ENCODE measurements at places on chromosomes 16 and 17.

GRCh38 chr17:37813751-37814150 is 68.9 kb upstream of the HNF1B start:
- DNase-seq, result no peak

GRCh38 chr17:17561408-17562145 is 29.9 kb downstream of the PEMT start:
- no peak for DNase-seq

DNA sequence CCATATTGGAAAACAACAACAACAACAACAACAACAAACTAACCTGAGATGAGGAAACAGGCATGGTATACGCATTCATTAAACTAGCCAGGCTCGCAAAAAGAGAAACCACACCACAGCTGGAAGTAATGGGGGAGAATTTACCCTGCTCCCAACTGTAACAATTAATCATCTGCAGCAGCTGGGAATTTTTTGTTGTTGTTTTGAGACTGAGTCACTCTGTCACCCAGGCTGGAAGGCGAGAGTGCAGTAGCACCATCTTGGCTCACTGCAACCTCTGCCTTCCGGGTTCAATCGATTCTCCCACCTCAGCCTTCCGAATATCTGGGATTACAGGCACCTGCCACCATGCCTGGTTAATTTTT is 16.3 kb downstream of the PRPSAP1 start:
- DNase-seq, result no peak

DNA sequence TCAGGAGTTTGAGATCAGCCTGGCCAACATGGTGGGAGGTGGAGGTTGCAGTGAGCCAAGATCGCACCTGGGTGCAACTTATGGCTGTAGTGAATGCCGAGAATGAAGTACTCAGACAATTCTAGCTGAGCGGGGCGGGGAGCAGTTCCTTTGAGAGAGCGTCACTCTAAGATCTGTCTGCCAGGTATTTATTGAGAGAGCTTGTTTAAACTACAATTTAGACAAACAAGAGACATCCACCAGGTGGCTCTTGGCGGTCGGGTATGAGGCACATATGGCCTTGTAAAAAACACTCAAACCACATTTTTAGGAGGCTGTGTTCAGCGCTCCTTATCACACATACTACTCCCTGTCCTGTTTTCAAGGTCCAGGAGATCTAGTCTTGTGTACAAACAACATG is 40.6 kb upstream of the CDH1 start:
- DNase-seq, result no peak

DNA sequence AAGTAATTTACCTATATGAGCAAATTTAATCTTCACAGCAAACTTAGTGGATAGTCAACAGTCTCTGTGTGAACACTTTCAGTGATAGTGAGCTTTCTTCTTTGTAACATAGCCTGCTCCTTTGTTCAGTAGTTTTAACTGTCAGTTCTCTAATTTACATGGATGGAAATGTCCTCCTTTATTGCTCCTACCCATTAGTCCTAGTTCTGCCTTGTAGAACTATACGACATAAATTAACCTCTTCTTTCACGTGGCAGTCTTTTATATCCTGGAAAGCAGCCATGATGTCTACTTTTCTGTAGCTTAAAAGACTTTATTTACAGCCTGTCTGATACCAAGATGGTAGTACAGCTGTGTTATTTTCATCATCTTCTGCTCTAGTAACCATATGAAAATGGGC is 143.6 kb downstream of the TANC2 start:
- DNase-seq, result no peak

DNA sequence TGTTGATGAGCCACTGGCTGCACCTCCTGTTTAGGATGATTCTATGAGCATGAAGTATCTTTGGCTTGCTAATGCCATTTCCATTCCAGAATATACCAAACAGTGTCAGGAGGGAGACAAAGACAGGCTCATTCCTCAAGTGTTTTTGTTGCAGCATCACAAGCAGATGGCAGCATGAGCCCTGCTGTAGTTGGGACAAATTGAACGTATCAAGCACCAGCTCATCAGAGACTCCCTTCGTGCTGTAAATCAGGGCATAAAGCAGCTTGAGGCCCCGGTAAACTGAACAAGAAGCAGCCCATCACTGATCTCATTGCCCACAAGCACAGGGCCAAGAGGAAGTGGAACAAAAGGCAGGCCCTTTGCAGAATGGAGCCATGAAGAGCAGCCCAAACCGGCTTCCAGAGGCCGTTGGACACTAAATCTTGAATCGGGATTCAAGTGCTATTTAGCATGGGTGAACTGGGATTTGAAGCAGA is 45.9 kb upstream of the HS3ST3A1 start:
- DNase-seq, result no peak

GRCh38 chr16:72895951-72896350 is 152.0 kb downstream of the ZFHX3 start:
- no peak for DNase-seq

DNA sequence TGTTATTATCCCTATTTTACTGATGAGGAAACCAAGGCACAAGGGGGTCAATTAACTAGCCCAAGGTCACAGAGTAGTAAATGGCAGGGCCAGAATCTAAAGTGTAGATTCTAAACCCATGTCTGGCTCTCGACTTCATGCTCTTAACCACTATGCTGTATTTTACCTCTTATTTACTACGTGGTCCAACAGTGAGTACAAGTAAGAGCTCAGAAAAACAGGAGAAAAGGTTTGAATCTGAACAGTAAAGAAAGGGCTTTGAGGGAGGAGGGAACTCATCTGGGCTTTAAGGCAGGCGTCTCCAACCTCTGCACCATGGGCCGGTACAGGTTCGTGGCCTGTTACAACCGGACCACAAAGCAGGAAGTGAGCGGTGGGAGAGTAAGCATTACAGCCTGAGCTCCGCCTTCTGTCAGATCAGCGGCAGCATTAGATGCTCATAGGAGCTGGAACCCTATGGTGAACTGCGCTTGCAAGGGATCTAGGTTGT is 62.9 kb downstream of the SMURF2 start:
- no peak for DNase-seq

- DNase-seq, result no peak
Measured at GRCh38 chr17:2690165-2691068, 21.1 kb downstream of the CLUH start.

- DNase-seq, result peak; percentile 42
Measured at GRCh38 chr17:49260011-49260816, 29.6 kb upstream of the PHOSPHO1 start.

- DNase-seq, result no peak
Measured at GRCh38 chr17:48634493-48635208, 8.5 kb upstream of the HOXB9 start.

GRCh38 chr17:63221939-63222338 is 224.2 kb downstream of the CYB561 start:
- DNase-seq, result no peak

DNA sequence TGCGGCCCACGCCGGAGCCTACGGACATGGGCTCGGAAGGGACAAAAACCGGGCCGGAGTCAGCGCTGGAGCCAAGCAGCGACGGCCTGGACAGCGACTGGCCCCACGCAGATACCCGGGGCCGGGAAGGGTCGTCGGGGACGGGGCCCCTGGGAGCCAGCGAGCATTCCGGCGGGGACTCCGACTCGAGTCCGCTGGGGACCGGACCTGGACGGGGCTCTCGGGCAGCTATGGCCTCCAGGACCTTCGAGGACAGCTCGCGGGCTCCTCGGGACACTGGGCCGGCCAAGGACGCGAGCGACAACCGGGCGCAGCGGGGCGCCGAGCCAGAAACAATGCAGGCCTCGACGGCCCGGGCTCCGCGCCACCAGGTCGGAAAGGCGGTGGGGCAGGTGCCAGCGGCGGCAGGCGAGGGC is 1.0 kb downstream of the MYO15B start:
- no peak for DNase-seq

DNA sequence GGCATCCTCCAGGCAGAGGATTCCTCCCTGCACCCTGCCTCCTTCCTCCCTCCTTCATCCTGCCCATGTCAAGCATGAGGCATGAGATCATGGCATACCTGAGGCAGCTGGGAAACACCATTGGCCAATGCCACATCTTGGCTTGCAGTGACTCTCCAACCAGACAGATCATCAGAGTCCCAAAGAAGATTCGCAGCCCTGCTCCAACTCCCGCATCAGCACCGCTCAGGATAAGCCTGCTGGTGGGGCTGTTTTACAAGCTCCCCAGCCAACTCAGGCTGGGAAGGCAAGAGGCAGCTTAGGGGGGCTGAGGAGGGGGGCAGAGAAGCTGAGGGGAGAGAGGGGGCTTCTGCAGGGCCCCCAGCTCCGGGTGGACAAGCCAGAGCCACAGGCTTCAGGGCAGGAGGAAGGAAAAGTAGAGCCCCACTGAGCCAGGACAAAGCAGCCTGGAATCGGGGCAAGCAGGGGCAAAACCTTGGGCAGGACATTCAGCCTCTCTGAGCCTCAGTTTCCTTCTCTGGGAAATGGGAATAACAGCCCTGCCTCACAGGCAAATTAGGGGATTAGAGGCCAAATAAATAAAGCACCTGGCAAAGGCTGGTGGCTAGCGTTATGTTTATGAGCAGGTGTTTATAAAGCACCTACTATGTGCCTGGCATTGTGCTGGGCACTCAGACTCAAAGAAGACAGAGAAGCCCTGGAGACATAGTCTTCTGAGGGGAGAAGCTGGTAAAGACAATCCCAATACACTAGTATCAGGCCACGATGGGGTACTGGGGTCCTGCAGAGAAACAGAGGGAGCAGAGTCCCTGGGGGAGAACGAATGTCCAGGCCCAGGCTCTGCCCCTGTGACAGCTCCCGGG is 88.1 kb downstream of the GOSR1 start:
- DNase-seq, result no peak

DNA sequence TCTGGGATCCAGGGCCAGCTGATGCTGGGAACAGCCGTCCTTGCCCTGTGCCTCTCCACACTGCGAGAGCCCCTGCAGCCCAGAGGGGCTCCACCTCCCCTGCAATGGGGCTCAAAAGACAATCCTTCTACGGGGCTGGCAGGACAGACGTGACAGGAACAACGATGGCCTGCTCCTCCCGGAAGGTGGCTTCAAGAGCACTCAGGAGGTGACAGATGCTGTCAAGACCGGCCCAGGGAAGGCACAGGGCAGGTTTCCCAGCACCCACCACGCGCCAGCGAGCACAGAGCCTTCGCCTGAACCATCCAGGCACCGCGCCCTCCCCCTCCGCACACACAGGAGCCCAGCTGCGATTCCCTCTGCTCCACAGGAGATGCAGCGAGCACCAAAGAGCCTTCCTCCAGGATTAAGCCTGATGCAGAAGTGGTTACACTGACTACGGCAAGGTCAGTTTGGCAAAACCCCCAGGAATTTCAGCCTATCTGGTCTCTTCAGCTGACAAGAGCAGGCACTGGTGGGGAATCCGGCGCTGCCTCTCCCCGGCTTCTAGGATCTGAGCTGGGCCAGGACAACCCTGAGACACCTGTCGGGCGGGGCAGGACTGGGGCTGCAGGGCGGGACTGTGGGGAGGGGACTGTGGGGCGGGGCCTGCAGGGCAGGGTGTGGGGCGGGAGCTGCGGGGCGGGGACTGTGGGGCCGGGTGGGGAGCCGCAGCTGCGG is 103.4 kb downstream of the ZNF778 start:
- no peak for DNase-seq

DNA sequence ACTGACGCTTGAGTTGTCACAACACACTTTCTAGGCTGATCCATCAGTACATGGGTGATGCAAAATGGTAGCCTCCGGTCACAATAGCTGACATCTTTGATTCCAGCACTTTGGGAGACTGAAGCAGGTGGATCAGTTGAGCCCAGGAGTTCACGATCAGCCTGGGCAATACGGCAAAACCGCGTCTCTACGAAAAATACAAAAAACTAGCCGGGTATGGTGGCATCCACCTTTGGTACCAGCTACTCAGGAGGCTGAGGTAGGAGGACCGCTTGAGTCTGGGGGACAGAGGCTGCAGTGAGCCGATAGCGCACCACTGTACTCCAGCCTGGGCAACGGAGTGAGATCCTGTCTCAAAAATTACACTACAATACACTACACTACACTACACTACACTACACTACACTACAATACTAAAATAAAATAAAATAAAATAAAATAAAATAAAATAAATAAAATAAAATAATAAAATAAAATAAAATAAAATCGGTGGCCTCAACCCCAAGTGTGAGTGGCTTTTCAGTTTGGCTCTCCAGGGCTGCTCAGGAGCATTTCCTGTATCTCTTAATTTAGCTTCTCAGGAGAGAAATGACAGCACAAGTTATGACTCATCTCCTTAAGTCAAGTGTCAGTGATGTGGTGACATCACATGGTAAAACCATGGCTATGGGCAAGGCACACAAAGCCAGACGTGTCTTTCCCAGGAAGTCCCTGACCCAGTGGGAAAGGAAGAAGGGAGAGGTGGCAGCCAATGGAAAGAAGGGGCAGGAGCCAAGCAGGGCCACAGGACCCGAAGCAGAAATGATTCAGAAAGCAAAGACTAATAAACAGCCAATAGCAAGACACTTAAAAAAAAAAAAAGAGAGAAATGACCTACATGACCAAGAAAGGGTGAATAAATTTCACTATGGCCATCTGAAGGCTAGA is 75.3 kb upstream of the TBC1D3K start:
- no peak for DNase-seq

DNA sequence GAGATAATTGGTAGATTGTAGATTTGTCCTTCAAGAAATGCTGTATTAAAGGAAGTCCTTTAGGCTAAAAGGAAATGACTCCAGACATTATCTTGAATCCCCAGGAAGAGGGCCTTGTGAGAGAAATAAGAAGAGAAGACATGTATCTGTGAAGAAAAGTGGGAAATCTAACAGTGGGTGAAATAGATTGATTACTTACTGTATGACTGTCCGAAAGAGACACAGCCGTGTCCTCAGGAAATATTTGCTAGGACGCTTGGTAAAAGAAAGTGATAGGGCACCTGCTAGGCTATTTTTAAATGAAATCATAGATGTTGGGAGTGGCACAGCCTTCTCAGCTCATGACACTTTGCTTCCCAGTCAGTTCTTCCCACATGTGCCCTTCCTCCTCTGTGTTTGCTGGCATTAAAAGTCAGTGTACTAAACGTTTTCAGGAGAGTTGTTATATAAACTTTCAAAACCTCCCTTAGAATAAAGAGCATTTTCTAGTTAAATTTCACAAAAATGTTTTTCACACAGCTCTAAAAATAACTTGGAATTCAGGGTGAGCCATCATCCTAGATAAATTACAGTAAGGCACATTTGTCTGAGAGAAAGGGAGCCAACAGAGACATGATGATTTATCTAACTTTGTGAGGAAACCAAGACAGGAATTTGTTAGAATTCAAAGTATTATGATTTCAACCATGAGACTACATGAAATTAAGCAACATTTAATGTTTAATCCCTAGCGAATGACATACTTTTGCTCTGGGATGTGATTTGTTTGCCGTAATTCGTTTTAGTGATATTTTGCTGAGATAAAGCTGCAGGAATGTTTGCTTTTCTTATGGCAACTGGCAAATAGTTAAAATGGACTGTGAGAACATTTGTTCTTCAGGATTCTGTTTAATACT is 35.0 kb downstream of the DHRS7B start:
- no peak for DNase-seq

- DNase-seq, result no peak
Measured at GRCh38 chr17:30808785-30809286, 15.7 kb downstream of the CRLF3 start.

DNA sequence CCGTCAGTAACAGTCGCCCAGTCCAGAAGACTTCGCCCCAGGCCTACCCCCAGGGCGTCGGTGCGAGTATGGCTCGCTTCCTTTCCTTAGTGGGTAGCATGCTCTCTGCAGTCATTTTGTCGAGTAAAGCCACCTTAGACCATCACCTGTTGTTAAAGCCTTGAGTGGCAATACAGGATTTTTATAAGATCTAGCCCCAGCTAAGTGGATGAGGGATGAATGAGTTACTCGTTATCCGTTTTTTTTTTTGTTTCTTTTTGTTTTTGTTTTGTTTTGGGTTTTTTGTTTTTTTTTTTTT is 322 bp upstream of the KLHL11 start:
- DNase-seq, result no peak

GRCh38 chr16:48156790-48157209 is 1.0 kb upstream of the ABCC12 start:
- DNase-seq, result no peak

GRCh38 chr17:3546521-3546920 is 11.1 kb downstream of the TRPV3 start:
- DNase-seq, result no peak
